ENCODE measurements at places on chromosomes 3 and 15.

GRCh38 chr3:155015776-155016436 is 64.2 kb upstream of the MME start:
- DNase-seq = no peak

DNA sequence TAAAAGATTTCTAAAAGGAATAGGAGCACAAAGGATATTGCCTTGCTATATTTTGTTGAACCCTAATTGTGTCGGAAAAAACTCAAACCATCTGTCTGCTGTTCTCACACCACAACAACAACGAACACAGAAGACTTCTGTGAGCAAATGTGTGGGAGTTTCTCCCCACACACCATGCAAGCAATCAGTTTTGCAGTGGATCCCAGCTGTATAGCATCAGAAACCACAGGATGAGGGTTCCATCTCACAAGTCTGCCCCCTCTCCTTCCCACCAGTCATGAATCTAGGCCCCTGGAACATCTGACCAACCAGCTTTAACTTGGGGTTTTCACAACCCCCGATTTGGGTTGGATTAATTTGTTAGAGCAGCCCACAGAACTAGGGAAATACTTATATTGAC is 91.3 kb upstream of the SLC4A7 start:
- no peak for DNase-seq

DNA sequence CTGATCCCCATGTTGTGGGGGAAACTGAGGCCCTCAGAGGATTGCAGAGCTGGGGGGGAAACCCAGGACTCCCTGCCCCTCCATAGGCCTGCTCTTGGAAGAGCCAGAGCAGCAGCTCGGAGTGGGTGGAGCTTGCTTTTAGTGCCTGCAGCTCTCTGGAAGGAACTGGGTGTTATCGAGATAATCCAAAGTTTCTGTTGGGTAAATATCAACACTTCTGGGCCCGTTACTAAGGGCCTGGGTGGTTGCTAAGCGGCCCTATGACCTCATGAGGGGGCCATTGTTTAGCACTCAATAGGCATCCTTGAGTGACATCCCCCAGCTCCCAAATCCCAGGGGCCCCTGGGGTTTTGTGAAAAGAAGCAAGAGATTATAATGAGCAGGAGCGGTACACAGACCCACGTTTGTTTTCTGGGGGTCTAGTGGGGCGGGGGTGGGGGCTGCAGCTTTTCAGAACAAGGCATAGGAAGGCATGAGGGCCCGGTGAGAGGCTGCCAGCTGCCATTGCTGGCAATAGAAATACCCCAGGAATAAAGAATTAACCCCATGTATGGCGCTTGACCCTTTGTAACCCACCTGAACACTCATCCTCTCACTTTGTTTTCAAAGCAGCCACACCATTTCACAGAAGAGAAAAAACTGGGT is 48.3 kb upstream of the ATP2B2 start:
- DNase-seq = no peak

DNA sequence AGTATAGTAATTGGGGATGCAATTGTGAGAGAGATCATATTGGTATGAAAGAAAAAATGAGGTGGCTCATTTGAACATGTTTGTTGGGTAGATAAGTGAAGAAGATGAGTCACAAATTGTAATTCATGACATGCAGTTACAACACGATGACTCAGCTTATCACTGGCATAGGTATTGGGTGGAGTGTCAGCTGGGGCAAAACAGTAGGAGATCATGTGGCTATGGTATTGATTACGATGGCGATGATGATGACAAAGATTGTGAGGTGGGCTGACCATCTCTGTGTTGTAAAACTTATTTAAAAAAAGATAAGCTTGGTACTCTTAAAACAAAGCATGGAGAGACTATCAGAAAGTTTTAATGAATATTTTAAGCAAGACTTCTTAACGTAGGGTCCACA is 11.6 kb upstream of the DPH6 start:
- peak; percentile 80 for DNase-seq

- DNase-seq = no peak
Measured at GRCh38 chr3:10981031-10981430, 11.5 kb upstream of the SLC6A1 start.

DNA sequence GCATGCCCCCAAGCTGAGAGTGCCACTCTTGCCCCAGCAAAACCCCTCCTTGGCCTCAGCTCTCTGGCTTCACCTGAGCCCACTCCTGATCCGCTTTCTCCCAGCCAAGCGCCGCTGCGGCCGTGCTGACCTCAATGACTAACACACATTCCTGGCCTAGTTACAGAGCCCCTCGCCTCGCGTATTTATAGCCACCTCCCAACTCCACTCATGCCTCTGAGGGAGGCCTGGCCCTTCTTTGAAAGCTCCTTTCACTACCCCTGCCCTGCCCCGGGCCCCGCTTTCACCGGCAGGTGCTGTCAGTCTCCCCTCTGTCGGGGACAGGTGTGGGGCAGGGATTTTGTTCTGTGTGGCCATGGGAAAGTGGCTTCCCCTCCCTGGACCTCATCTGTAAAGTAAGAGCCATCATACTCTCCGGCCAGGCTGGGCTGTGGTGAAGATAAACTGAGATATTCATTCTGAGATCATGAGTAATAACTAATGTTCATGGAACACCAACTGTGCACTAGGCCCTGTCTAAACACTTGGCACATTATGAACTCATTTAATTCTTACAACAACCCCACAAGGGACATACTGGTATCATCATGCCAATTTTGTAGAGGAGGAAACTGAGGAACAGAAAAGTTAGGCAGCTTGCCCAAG is 13.2 kb upstream of the ATP2B2 start:
- peak; percentile 11 for DNase-seq
